Activated CD8-positive, alpha-beta memory T cell treated with anti-CD3 and anti-CD28 coated beads for 1 hour (primary cell): ENCODE measurements at places on chromosomes 3 and 15.

DNA sequence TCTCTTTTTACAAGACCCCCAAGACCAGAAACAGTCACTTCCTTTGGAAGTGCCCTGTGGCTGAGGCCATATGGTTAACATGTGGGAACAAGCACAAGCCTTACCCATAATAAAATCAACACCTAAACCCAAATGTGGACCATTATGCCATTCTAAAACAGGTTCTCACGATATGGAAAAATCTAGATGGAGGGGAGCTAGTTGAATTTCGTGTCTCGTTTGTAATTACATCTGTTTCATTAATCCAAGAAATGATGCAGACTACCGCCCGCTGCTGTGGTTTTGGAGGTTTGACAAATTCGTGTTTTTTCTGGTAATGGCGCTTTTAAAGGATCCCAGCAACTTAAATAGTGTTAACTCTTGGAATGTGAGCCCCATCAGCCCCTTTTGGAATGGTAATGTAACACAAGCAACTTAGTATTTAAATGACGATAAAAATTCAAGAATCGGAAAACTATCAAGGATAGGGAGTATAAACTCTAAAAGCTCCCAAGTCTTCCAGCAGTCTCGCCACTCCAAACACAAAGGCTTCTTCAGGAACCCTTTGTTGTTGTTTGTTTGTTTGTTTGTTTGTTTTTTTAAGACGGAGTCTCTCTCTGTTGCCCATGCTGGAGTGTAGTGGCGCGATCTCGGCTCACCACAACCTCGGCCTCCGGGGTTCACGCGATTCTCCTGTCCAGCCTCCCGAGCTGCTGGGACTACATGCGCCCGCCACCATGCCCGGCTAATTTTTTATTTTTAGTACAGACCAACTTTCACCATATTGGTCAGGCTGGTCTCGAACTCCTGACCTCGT is 1.1 kb downstream of the CNBP start:
- DNase-seq, result no peak

DNA sequence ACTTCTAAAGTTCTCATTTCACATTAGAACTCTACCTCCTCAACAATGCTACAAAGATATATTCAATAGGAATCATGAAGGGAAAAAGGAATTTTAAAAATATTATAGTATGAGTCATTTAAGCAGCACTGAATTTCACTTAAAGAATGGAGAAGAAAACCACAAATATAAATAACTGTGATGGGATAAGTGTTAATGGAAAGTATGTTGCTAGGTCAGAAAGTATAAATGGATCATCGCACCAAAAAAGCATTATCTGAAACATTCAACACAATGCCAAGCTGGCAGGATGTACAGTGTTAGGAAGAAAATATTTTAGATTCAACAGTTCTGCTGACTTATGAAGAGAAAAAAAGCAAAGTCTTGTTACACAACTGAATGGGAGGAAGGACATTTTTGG is 101.4 kb downstream of the TFG start:
- no peak for DNase-seq

- no peak for DNase-seq
Observed at GRCh38 chr15:58877999-58878825, 55.3 kb downstream of the SLTM start.

DNA sequence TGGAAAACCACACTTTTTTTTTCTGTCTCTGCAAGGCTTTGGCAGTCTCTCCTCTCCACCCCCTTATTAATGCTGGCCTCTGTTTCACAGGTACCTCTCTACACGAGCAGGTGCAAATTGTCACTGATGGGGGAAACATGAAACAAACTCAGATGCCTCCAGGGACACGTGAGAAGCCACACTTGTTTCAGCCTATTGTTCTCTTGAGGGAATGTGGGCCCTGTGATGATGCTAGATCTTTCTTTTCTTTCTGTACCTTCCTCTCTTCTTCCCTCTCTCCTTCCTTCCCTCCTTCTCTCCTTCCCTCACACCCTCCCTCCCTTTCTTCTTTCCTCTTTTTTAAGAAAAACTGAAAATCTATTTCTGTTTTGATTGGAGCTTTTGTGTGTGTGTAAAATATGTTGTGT is 5.7 kb upstream of the BLM start:
- no peak for DNase-seq

DNA sequence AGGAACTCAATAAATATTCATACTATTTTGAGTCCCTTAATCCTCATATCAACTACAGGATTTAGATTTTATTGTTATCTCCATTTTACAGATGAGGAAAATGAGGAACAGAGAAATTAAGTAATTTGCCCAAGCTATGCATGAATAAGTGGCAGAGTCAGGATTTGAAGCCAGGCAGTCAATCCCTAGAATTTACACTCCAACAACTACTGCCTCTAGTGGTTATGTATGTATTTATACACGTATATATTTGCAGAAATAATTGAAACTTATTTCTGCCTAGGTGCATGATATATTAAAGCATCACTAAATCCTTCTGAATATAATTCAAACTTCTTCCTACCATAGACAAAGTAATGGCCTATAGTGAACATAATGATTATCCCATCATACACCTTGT is 137.4 kb downstream of the SERPINI1 start:
- no peak for DNase-seq

DNA sequence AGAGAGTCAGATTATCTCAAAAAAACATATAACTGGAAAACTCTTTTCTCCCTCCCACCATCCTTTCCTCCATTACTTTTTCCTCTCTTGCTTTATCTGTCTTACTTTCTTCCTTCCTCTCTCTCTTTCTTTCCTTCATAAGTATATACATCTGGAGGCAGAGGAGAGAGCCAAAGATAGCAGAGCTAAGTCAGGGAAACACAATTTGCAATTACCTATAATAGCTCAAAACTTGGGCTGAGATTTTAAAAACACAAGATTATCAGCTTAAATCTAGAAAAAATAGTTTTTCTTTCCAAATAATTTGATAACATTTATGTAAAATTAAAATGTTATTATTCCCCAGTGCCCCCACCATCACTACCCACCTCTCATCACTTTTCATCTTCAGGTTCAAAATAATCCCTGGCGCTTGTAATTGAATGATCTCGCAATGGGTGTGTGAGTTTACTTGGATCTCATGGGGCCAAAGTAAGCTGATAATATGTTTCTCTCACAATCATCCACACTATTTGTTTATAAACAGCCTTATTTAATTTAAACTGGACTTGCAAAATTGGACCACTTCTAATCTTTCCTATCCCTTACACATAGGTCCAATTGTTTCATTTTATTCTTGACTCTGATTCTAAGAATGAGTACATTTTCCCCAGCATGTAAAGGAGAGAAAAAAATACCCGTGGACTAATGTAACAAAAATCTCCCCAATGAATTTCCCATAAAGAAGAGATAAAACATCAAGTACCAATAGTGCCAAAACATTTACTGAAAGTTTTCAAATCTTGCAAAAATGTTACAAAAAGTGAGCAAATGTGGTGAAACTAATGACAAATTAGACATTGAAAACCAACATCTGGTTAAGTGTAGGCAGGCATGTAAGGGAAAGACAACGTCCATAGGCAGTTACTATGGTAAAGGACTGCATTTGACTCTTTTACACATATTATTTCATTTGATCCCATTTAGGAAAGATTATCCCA is 236.9 kb downstream of the DTWD1 start:
- no peak for DNase-seq
